Astrocyte of the hippocampus (primary cell): ENCODE measurements at places on chromosomes 5 and 9.

DNA sequence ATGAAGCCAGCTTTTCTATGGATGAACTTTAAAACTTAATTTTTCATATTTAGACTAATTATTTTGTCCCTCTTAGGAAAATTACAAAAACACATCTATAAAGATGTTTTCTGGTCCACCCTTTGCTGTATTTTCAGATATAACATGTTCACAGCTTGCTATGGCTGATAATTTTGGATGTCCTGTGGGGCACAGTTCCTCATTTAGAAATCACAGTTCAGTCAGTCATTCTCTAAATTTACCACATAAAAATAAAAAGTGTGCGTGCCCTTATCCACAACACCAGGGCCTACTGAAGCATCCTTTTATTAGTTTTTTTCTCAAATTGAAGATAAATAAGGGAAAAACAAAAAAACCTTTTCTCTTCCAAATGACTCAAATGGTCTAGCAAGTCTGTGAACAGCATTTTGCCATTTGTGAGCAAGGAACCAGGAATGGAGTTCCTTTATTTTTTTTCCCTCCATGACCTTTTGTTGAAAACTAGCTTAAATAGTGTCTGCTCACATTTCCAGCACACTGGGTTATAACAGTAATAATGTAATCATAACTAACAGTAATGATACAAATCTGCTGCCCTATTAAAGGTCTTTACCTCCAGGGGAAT, 87.1 kb downstream of the CEMIP2 start:
- DNase-seq, result peak; percentile 28

GRCh38 chr5:121138495-121138907, 674.4 kb downstream of the PRR16 start:
- DNase-seq, result no peak

GRCh38 chr5:131064669-131065371, 100.2 kb downstream of the HINT1 start:
- DNase-seq, result no peak

DNA sequence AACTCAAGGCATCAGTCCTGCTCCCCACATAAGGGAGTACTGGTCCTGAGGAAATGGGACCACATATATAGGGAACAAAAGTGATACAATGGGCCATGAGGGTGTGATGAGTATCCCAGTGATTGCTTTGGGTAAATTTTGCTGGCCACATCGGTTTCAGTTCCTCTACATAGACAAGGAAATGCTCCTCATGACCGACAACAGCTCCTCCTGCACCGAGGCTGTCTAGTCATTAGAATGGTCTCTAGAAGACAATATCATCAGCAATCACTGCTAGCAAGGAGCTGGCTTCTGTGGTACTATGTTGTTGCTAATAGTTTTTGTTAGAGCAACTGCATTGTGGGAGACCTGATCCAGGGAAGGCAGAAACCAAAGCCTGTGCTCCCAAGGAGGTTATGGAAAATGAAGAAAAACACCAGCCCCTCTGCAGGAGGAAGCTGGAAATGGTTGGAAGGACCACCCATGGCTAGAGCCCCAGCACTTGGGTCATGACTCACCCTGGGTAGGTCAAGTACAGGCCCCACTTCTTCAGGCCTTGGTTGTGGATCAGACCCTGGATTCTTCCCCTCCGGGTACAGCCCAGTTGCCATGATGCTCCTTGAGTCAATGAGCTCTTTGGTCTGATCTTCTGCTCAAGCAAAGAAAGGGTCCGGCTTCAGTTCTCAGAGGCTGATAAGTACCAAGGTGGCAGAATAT, 3.4 kb upstream of the CTSL start:
- no peak for DNase-seq

DNA sequence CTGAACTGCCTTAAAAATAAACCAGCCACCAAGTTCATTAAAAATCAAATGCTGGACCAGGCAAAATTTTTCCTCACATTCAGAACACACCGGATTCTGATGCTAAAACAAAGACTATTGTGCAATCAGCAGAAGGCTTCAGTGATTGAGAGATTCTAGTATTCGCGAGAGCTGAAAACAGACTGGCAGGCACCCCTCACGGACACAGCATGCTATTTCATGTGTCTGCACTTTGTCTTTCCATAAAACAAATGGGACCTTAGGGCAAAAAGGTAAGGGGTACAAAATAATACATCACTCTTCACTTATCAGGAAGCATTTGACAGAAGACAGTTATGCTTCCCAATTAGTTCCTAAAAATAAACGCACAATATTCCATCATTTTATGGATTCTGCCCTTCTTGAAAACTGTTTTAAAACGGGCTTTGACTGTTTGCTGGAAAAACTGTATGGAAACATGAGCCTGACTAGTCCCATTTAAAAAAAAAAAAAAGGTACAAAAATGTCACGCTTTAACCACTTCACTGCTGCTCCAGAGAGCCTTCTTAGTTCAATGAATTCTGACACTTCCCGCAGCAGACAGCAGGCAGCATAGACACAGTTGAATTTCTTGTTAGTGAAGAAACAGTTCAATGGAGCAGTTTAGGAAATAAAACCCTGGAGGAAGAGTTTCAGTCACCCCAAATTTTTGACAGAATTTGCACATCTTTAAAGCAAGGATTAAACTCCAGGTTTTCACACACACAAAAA, 99.2 kb downstream of the MED27 start:
- DNase-seq, result no peak

GRCh38 chr5:116075191-116075831, 9.5 kb upstream of the COMMD10 start:
- no peak for DNase-seq
